Activated CD4-positive, CD25-positive, alpha-beta regulatory T cell (primary cell): ENCODE measurements at places on chromosomes 5 and 9.

GRCh38 chr9:17905366-17905765 is 326.5 kb downstream of the SH3GL2 start:
- no peak for DNase-seq

GRCh38 chr9:107760469-107761242 is 271.1 kb upstream of the KLF4 start:
- no peak for DNase-seq

DNA sequence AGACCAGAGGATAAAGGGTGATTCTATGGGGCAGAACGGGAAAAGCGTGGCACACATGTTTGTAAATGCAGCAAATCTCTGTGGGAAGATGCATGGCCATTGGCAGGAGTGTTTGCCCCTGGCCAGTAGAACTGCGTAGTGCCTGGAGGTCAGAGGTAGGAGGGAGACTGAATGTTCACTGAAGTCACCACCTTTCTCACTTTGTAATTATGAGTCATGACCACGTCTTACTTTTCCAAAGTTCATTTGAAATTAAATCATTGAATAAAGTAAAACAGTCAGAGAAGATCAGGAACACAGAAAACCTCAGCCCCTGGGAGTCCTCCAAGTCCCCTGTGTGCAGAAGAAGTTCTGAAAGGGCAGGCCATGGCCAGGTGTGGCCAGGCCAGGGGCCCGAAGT is 4.6 kb downstream of the PTGES start:
- no peak for DNase-seq

GRCh38 chr5:37988454-37989046 is 148.7 kb upstream of the GDNF start:
- DNase-seq, result no peak

DNA sequence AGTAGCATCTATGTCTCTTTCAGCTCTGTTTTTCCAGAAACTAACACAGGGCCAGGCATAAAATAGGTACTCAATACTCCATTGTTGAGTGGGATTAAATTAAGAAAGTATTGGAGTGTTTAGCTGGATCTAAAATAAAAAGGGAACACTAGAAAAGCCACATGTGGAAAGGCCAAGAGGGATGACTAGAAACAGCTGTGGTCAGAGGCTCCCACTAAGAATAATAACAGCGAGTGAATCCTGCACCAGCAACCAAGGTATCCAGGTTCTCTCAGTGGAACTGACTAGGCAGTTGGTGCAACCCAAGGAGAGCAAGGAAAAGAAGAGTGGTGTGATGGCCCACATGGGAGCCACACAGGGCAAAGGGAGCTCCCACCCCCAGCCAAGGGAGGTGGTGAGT is 31.5 kb upstream of the RGMB start:
- DNase-seq, result no peak

DNA sequence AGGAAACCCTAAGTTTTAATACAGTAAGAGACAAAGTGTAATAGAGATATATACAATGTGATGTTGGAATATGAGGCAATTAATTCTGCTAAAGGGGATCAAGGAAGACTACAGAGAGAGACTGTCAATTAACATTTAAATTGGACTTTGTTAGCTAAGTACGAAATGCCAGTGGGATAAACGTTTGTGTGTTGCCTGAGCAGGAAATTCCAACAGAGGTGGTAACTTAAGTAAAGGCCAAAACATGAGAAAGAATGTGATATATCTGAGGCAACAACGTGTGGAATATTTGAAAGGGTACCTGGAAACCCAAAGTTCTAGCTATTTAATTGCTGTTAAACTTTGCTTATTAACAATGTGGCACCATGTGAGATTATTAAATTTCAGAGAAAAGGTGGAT is 1666.9 kb upstream of the WWC1 start:
- DNase-seq, result no peak

DNA sequence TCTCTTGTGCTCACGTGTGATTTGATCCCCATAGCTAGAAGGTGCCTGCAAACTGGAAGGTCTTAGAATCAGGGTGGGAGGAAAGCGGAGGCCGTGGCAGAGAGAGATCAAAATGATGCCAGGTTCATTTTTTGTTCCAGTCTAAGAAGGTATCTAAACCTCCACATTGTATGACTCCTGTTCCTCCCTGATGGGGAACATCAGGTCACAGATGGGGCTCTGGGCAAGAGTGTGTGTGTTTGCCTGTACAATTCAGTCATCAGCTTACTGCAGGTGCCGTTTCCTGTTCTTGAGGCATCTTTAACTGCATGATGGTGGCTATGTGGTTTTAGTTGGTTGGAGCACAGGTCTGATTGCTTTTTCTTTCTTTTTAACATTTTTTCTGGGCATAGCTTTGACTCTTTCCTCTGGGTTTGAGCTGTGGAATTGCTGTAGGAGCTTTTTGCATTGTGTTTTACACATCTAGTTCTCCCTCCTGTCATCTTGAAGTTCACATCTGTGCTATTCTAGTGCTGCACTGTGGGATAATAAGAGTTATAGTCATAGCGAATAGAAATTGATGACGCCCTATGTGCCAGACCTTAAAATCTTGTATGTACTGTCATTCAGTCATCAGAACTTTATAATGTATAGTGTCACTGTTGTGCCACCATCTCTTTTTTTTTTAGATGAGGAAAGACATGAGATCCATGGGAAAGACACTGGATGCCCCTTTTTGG is 30.8 kb downstream of the ARHGAP26 start:
- no peak for DNase-seq

DNA sequence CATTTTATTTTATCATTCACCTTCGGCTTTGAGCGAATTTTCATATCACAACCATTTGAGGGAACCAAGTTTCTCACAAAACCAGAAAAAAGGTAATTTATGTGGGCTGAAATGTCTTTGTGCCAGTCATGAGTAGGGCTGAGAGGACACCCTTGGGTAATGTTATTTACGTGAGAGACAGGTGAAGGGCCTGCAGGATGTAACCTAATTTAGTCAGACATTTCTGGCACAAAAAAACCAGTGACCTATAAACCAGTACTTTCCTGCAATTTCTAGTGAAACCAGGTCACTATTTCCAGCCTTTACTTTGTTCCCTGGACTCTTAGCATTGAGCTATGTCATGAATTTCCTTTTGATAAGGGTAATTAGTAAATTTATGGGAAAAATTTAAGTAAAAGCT is 17.2 kb upstream of the CCDC112 start:
- DNase-seq, result no peak

DNA sequence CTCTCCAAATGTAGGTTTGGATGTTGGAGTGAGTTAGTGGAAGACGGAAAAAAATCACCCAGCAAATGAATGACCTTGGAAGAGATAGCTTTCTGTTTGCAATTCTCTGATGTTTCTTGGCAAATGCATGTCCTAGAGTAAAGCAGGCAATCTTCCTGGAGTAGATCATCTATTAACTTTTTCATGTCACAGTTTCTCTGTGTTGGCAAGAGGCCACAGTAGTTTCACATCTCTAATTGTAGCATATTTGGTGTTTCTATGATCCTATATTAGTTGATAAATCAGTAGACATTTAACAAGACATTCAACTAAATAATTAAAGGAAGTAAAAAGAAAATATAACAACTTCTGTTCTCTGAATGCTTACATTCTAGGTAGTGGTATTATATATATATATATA is 138.2 kb upstream of the MINAR2 start:
- DNase-seq, result no peak

DNA sequence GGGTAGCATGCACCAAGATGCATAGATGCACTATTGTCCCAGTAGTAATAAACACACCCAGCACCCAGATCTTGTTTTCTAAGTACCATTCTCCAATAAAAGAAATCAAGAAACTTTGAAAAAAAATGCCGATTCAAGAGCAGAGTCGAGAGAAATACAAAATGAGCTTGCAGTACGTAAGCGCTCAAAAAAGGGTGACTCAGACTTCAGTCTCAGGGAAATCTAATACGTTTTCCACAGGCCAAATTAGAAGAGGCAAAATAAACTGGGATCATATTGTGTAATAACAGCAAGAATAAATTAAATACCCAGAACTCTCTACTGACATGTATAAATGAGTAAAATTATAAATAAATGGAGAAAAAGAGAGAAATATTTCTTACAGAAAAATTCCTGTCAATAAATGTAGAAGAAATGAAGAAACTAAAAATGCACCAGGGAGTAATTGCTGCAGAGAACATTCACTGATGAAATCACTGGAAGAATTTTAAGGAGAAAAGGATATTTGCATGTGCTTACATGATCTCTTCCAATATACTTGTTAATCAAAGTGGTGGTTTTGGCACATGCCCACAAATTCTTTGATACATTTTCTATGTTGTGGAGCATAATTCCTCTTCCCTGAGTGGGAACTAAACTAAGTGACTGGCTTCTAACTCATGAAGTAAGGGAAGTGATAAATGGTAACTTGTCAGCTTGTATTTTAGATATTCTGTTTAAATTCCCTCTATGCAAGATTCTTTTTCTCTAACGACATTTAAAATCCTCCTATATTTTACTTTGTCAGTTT is 567.6 kb upstream of the ADAMTS16 start:
- DNase-seq, result no peak

DNA sequence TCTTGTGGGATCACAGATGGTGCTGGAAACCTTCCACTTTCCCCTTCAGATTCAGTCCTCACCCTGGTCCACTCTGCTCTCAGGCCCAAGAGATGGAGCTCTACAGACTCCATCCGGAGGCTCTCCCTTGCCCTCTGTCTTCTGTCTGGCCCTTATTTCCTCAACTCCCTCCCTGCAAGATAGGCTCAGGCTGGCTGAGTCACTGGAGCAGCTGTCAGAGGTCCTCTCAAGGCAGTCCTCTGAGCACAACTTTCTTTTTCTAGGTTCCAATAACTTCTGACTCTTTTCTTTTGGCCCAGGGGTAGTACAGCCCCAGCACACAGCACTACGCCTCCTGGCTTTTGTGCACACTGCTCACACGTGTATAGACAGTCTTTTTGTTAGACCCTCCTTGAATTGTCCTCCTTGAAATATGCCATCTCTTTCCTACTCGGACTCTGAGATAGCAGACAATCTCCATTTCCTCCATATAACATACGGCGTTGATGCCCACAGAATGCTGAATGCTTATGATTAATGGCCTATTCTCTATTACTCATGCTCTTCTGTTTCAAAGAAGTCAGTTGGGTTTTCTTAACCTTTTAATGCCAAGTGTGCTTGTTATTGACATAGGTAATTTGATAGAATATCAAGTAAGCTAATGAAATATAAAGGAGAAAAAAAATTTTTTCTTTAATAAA is 193.1 kb downstream of the SLC12A2 start:
- DNase-seq, result no peak

DNA sequence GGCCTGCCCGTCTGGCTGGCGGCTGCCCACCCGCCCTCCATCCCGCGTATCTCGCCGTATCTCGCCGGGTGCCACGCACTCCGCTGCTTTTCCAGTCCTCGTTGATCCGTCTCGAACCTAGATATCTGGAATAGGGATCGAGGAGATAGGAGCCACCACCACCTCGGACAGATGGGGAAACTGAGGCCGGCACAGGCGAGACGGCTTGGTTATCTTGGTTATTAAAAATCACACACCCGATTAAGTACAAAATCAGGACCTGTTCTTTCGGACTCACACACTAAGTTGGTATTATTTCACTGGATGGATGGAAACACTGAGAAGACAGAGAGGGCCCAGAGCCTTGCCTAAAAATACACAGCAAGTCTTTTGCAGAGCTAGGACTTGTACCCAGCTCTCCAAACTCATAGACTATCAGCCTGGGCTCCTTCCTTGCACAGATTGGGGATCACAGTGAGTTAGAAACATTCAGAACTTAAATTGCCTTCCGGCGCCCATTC is 678 bp downstream of the SLC26A2 start:
- DNase-seq, result no peak

DNA sequence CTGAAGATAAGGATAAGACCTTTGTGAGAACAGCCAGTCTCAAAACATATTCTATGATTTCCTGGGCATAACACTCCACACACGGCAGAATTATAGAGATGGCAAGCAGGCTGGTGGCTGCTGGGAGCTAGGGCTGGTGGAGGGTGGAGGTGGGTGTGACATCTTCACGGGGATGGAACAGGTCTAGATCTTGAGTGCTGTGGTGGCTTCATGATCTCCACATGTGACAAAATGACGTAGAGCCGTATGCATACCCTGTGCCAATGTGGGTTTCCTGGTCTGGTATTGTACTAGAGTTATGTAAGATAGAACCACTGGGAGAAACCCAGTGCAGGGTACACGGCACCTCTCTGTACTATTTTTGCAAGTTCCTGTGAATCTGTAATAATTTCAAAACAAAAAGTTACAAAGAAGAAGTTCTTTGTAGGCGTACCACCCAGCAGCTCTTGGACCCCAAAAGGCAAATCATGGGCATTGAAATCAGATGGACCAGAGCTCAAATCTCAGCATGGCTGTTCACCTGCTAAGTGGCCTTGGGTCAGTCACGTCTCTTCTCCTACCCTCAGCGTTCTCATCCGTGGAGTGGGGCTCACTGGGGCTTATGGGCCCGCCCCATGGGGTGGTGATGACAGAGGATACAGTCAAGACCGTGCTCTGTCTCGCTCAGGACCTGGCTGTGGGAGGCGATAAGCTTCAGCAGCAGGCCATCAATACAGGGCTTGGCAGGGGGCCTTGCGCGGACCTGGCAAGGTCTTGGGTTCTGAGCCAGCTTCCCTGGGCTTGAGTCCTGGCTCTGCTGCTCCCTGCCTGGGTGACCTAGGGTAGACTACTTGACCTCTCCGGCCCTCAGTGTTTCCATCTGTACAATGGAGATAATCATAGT is 74.7 kb upstream of the UNC5A start:
- no peak for DNase-seq

GRCh38 chr5:34460496-34460895 is 195.6 kb upstream of the RAI14 start:
- DNase-seq, result no peak

DNA sequence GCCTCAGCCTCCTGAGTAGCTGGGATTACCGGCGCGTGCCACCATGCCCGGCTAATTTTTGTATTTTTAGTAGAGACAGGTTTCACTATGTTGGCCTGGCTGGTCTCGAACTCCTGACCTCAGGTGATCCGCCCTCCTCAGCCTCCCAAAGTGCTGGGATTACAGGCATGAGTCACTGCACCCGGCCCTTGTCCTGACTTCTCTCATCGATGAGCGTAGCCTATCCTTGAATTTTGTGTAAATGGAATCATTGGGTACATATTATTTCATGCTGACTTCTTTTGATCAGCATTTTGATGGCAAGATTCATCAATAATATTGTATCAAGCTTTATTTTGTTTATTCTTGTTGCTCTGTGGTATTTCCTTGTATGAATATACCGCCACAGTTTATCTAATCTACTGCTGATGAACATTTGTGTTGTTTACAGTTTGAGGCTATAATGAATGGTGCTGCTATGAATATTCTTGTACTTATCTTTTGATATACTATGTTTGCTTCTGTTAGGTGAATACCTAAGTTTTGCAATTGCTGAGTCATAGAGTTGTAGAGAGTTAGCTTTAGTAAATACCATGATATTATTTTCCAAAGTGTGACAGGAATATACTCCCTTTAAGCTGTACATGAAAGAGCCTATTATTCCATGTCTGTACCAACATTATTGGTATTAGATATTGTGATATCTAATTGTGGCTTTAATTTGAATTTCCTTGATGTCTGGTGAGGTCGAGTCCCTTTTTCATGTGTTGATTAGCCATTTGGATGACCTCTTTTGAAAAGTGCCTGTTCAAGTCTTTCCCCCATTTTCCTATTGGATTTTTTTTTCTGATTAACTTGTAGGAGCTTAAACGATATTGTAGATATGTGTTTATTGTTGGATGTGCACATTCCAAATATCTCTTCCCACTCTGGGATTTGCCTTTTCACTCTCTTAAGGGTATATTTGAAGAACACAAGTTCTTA is 107.5 kb downstream of the RGS3 start:
- DNase-seq, result no peak

- no peak for DNase-seq
Measured at GRCh38 chr5:142360607-142361120, 35.8 kb upstream of the SPRY4 start.

- no peak for DNase-seq
Measured at GRCh38 chr9:7433508-7434292, 365.9 kb downstream of the DMAC1 start.
